ENCODE measurements at places on chromosomes 1 and 21. TPM values are rescaled to one million over a fixed set of nuclear protein-coding genes. Genes with fewer than 3 reads are reported as not detected.
A peak's percentile ranks its signal among the peaks of the same experiment; 100 is the strongest.

The ASTN1 gene
- total RNA-seq: 0.10 TPM

DNA sequence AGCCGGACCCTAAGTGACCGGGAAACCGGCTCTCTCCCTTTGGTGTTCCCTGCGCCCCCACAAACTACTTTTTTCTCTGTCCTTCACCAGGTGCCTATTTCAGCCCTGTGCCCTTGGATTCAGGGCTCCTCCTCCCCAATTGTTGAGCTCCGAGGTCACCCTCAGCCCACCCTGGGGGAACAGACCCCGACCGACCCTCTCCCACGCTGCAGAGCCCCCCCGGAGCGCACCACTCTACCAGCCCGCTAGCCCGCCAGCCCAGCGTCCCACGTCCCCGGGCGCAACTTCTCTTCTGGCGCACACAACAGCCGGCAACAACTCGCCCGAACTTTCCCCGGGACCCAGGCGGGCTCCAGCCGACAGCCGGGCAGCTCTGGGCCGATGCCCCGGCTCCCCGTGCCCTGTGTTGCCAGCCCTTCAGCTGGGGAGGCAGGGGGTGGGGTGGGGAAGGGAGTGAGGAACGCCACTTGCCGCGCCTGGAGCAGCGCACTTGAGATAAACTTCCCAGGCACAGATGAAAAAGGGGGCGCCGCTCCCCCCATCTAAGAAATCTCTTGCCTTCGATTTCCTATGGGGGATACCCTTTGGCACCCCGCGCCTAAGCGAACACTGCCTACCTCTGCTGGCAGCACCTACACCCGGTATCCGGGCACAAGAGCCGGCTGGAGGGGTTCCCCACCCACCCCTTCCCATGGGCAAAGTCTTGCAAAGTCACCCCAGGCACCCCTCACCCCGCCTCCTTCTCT, 997 bp downstream of the CASZ1 start:
- peak overlapping the region; percentile 100 for H3K27ac ChIP-seq
- H3K27me3 ChIP-seq: no peaks in the 10 kb centered on the region
- peak; percentile 62 for DNase-seq
- H3K36me3 ChIP-seq: no peaks in the 10 kb centered on the region

GRCh38 chr21:44299085-44299457, 782 bp upstream of the PFKL start:
- peak overlapping the region; percentile 62 for H3K27ac ChIP-seq
- peaks cover 21% of the 10 kb centered on the region for H3K4me1 ChIP-seq
- H3K27me3 ChIP-seq: no peaks in the 10 kb centered on the region
- H3K36me3 ChIP-seq: no peaks in the 10 kb centered on the region
- DNase-seq: no peak

DNA sequence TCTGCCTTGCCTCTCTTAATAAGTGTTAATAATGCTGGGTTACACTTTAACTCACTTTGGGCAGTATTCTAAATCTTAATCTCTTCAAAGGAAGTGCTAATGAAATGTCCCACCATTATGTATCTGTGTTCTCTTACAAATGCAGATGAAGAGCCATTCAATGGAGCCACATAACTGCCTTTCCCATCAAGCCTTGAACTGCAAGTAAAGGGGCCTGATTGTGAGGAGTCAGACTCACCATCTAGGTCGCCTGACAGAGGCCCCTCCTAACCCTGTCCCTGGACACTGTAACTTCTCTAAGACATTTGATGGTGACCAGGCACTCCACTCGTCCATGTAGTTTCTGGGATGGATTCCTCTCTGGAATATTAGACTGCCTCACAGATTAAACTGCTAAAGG, 329.4 kb downstream of the KIF26B start:
- no peak for DNase-seq
- H3K4me1 ChIP-seq: no peaks in the 10 kb centered on the region
- no peaks in the 10 kb centered on the region for H3K27me3 ChIP-seq
- no peaks in the 10 kb centered on the region for H3K36me3 ChIP-seq
- no peak overlapping the region for H3K27ac ChIP-seq

DNA sequence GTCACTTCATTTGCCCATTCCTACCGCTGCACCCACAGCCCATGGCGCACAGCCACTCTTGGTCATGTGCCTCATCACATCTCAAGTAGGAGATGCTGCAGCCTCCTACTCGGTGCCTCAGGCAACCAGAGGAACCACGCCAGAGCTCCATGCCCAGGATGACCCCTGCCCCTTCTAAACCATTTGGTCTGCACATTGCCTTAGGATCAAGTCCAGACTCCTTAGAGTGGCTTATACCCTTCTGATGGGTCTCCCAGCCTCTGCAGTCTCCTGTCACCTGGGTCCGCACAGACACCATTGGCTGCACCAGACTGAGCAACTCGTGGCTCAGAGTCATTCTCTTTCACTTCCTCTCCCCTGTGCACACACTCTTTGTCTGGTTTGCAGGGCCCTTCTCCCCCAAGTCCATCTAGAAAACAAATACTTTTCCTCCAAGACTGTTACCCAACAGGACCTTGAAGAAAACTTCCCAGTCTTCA, 2.2 kb upstream of the ADORA3 start:
- no peak overlapping the region for H3K27ac ChIP-seq
- no peak for DNase-seq
- no peaks in the 10 kb centered on the region for H3K27me3 ChIP-seq
- H3K36me3 ChIP-seq: no peaks in the 10 kb centered on the region

DNA sequence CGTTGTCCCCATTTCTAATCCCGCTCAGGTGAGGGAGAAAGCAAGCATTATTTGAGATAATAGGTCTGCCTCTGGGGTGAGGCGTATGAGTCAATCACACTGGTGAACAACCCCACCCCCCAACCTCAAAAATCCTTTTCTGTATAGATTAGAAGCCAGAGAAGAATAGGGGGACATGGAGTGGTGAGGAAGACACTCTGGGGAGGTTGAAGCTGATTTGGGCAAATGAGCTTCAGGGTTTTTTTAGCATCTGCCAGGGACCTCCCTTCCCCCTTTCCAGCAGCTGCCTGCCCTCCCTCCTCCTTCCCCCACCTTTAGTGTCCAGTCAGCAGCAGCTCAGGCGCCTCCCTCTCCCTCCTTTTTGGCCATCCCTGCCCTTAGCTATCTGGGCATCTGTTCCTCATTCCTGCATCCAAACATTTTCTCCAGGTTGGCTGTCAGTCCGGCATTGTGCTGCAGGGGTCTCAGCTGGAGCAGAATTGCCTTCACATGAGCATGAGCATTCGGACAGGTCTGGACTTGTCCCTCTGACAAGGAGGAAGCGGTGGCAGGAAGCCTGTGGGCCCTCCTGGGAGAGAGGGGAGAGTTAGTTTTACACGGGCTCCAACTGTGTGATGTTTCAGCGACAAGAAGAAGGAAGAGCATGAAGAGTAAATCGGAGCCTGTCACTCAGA, 30.8 kb upstream of the PTGFRN start:
- no peaks in the 10 kb centered on the region for H3K36me3 ChIP-seq
- peaks cover 28% of the 10 kb centered on the region for H3K4me1 ChIP-seq
- H3K27me3 ChIP-seq: no peaks in the 10 kb centered on the region
- no peak for DNase-seq
- peak overlapping the region; percentile 48 for H3K27ac ChIP-seq

DNA sequence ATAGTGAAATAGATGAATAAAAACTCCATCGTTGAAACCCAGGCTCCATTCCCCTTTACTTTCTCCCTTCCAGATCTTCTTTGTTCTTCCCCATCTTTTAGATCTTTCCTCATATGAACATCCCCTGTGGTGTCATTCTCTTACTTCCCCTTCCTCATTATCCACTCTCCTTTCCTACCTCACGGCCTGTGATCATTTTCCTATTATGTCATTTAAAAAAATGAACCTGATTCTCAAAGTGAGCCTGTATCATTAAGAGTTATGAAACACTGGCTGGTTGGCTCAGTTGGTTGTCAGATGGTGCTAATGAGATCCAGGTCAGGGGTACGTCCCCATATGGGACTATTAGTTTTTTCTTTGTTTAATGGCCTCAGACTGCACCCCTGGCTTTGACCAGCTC, 38.3 kb downstream of the TCEANC2 start:
- no peak overlapping the region for H3K4me3 ChIP-seq
- no peaks in the 10 kb centered on the region for H3K27me3 ChIP-seq
- DNase-seq: no peak
- H3K36me3 ChIP-seq: no peaks in the 10 kb centered on the region

Data from gastrocnemius medialis (tissue), 4 donors.